Mesendoderm (in vitro differentiated cells): ENCODE measurements at places on chromosomes 6 and 20.

- peak; percentile 47 for DNase-seq
Observed at GRCh38 chr6:114282292-114282691, 60.5 kb downstream of the HS3ST5 start.

DNA sequence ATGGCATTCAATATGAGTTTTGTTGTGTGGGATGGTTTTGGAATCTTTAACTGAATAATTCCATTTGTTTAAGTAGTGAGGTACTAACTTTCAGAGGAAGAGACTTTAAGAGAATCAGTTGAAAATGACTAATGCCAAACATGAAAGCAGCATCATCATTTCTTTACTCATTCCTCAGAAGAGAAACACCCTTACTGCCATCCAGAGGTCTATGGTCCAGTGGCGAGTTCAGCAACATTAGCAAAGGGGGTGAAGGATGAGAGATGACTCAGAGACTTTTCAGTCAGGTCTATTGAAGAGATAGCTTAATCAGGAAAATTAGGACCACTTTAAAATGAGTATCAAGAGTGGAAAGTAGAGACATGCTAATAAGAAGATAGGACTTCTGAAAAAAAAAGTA is 118.8 kb downstream of the COL19A1 start:
- DNase-seq, result no peak

GRCh38 chr6:98044151-98044561 is 761.1 kb upstream of the MMS22L start:
- no peak for DNase-seq

- DNase-seq, result no peak
Observed at GRCh38 chr20:61760321-61760720, 305.4 kb downstream of the TAF4 start.

DNA sequence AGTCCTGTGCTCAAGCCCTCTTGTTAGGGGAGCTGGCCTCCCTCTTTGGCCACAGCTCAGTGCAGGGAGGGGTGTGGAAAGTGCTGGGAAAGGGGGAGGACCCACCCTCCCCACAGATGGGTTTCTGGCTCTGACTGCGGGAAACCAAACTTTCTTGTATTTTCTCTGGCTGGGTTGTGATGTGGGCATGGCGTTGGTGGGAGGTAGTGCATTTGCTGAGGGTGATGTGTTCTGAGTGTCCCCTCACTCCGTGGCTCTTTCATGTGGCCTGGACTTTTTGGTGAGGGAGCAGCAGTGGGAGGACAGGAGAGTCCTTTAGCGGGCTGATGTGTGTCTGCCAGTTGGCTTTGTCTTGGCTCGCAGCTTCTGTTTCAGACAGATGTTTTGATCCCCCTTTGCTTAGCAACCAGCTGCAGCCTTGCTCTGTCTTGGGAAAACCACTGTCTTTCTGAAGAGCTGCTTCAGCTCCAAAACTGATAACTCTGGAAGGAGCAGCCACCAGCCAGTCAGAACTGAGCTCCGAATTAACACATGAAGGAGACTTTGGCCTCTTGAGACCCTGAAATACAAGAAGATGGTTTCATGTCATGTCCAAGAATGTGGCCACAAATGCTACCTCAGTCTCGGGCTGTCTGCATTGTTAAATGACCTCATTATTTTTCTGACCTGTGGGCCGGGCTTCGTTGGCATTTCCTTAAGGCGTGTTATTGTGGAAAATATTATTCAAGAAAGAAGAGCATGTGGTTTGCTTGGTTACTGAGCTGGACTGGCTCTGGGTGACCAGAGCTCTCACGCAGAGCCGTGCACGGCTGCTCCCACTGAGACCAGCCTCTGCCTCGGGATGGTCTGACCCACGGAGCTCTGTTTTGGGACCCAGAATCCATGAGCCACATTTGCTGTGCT is 21.5 kb downstream of the SYNJ2 start:
- DNase-seq, result peak; percentile 75

- DNase-seq, result peak; percentile 51
Observed at GRCh38 chr6:116529466-116530290, 15.8 kb downstream of the TRAPPC3L start.
